OCI-LY7 (cell line): ENCODE measurements at places on chromosomes 11 and 22. TPM values are rescaled to one million over a fixed set of nuclear protein-coding genes. Genes with fewer than 3 reads are reported as not detected.

GRCh38 chr11:101049123-101049522 lies 80.5 kb downstream of the PGR start:
- no peak for DNase-seq

DNA sequence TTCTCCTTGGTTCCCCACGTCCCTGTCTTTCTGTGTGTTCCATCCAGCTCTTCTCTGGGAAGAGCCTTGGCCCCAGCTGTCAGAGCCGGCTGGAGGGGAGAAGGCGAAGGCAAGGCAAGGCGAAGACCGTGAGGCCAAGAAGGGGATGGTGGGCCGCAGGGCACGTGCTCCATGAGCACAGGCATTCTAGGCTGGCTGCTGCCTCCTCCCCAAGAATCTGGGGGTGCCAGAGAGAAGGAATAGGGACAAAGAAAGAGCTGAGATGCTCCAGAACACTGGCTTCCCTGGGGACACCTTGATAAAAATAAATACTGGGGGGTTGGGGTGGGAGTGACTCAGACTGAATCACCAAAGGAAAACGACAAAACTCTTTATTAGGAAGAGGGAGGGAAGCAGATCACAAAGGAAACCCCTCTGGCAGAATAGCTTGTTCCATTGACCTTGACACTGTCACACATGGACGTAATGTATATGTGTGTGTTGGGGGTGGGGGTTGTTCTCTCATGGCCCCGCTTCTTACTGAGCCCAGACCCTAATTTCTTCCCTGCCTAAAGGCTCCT lies 52.5 kb downstream of the NECTIN1 start:
- no peak for DNase-seq

- DNase-seq: peak; percentile 12
Observed at GRCh38 chr22:35102663-35103062, 36.7 kb downstream of the ISX start.

- no peak for DNase-seq
Observed at GRCh38 chr11:30107899-30108298, 91.1 kb upstream of the KCNA4 start.

GRCh38 chr22:40512426-40513136 lies 123.9 kb downstream of the MRTFA start:
- no peak for DNase-seq

DNA sequence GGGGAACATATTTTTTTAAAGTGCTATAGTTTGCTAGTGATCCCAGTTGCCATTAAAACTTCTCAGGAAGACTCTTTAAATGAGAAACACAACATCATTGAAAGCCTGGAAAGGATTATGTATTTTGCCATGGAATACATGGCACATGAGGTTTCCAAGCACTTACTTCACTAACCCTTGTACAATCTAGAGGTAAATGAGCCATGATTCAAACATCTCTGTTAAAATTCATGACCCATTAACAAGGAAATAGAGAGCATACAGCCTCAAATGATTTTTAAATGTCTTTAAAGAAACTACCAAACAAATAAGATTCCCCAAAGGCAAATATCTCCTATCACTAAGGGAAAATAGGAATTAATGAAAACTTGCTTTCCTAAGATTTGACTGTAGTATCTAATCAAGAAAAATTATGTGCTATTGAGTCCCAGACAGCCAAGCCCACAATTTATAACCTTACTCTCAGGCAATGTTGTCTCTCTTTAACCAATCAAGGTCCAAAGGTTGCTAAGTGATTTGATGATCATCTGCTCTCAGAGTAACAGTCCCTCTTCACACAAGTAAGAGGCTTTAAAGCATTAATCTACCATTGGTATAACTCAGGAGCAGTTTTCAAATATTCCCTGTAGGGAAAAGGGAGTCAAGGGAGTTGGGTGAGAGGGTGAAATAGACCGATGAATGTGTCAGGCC lies 92.0 kb upstream of the DDI1 start:
- no peak for DNase-seq

DNA sequence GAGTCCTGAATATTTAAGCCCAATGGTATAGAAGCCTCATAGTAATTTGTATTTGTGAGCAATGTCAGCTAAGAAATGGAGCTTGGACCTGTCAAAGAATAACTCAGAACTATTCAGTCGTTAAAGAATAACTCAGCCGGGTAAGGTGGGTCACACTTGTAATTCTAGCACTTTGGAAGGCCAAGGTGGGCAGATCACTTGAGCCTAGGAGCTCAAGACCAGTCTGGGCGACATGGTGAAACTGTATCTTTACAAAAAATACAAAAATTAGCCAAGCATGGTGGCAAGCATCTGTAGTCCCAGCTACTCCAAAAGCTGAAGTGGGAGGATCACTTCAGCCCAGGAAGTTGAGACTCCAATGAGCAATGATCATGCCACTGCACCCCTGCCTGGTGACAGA lies 1526.5 kb downstream of the LRRC4C start:
- no peak for DNase-seq

- DNase-seq: no peak
Observed at GRCh38 chr11:128824191-128825049, 42.7 kb downstream of the KCNJ1 start.

DNA sequence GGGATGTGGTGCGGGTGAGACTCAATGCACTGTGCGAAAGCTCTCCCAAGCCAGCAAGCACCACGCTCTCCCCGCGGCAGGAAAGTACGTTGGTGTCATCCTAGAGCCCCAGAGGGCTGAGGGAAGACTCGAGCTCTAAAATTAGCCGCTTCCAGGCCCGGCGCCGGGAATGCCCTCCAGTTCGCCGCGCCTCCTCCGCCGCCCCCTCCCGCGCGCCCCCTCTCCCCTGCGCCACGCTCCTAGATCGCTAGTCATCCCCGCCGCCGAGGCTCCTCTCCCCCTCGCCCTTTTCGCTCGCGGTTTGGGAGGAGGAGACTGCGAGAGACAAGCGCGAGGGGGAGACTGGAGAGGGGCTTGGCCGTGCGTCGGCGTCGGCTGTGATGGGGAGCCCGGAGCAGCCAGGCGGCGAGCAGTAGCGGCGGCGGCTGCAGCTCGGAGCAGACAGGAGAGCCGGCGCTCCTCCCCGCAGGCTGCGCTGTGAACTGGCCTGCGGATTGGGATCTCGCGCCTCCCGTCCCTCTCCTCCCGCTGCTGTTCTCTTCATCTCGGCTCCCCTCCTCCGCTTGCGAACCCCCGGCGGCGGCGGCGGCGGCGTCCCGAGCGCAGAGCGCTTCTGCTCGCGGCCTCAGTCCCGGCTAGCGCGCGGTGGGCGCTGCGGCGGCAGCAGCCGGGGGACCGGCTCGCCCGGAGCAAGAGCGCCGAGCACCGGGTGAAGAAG lies at the start of gene FAT3:
Gene FAT3, plus strand, starts transcription at position 412 of the 718 bp plus-strand sequence. CDS start 127,295 bp downstream, outside the sequence.
- DNase-seq: no peak

DNA sequence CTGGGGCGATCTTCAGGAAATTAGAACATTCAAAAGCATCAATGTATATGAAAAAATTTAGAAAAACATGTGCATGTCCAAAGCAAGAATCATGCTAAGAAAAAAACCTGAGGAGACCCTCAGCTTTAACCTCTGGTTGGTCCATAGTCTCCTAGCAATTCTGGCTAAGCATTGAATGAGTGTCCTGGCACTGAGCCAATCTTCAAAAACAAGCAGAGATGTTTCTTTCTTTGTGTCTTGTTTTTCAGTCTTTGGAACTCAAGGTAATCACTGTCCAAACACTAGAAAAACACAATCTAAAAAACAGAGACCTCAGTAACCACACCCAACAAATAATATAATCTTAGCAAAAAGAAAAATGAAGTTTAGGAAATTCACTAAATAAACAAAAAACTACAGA lies 205.4 kb upstream of the CARD18 start:
- DNase-seq: no peak

- no peak for DNase-seq
Observed at GRCh38 chr11:68200639-68201038, 12.5 kb downstream of the KMT5B start.

DNA sequence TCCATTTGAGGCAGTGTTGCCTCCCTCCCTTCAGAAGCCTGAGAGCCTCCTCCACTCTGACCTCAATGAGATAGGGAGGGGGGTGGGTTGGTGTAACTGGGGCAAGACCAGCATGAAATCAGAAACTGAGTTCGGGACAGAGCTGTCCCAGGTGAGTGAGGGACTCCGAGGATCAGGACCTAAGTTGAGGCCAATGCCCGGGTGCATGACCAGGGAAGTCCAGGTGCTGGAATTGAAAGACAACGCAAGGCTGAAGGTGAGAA lies 40.8 kb upstream of the ZBED5 start:
- no peak for DNase-seq

- DNase-seq: no peak
Observed at GRCh38 chr11:86372586-86372985, 2.1 kb upstream of the CCDC81 start.

DNA sequence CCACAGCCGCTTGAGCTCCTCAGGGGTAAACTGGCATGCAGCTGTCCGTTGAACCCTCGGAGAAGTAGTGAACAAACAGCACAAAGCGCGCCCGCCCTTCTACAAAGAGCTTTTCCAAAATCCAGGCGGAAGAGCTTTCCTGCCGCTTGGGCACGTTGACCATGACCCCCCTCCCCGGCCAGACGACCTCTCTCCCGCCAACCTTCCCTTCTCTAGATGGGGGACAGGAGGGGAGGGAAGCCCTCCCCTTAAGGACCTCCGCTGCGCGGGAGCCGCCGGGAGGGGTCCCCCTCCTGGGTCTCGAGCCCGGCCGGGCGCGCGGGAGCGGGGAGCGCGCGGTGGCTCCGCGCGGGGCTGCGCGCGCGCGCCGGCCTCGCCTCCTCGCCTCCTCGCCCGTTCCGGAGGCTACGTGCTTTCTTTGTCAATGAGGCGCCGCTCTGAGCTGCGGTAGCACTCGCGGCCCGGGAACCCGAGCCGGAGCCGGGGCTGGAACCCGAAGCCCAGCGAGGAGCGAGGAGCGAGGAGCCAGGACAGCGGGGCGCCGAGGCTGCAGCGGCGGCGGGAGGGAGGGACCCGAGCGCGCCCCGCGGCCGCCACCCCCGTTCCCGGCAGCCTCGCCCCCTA lies 118.6 kb downstream of the HIPK3 start:
- DNase-seq: peak; percentile 80

GRCh38 chr11:2382129-2382517 lies 5.0 kb downstream of the CD81 start:
- DNase-seq: no peak

GRCh38 chr22:49583341-49583740 lies 244.3 kb downstream of the BRD1 start:
- no peak for DNase-seq

- DNase-seq: no peak
Observed at GRCh38 chr11:26607725-26608506, 35.9 kb upstream of the MUC15 start.

- no peak for DNase-seq
Observed at GRCh38 chr22:21909871-21910270, 42.4 kb upstream of the MAPK1 start.

DNA sequence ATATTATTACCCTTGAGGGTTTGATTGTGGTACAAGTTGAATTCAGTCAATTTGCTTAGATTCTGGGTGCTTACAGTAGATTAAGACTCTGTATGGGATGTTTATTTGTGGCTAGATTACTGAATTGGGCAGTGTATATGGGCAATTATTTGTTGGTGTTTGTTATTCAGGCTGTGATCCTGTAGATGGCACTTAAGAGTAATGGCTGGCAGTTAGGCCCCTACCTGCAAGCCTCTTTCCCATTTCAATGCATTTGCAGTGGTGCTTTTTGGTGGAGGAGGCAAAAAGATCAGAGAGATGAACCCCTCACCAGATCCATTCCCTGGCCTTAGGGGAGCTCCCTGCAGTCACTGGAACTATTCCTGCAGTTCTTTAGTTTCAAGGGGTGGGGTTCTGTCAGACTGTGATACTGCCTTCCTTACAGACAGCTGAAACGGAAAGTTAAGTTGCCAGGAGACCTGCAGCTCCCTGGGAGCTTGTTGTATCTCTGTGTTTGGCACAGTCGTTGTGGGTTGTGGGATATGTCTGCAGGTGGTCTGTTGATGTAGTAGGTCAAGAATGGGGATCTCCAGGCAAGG lies 199.5 kb downstream of the AASDHPPT start:
- DNase-seq: no peak

The LGALS1 gene
- total RNA-seq: 57.2 and 57.3 TPM in 2 replicates

The ADM2 gene
- 7.0 and 7.9 TPM in 2 replicates for total RNA-seq

The UBQLN3 gene
- not detected in 2 replicates for total RNA-seq

The PYGM gene
- 2.2 and 2.4 TPM in 2 replicates for total RNA-seq

The BIRC3 gene
- total RNA-seq: 66.9 and 69.2 TPM in 2 replicates

The SAA1 gene
- total RNA-seq: not detected in 2 replicates

The NPAS4 gene
- total RNA-seq: not detected in 2 replicates

The CLMP gene
- not detected in 2 replicates for total RNA-seq

The ESAM gene
- 0.49 and 0.83 TPM in 2 replicates for total RNA-seq

The FAR1 gene
- total RNA-seq: 87.7 and 97.3 TPM in 2 replicates

The HTR3A gene
- not detected in 2 replicates for total RNA-seq
